ENCODE measurements at places on chromosomes 5 and 9.

GRCh38 chr5:93890657-93891056 is 149.3 kb upstream of the POU5F2 start:
- DNase-seq = no peak

- no peak for DNase-seq
Observed at GRCh38 chr5:180129291-180130190, 58.0 kb upstream of the RNF130 start.

- DNase-seq = no peak
Observed at GRCh38 chr5:2742921-2743679, 8.4 kb downstream of the IRX2 start.

GRCh38 chr5:34905564-34905963 is 9.7 kb downstream of the RAD1 start:
- no peak for DNase-seq

DNA sequence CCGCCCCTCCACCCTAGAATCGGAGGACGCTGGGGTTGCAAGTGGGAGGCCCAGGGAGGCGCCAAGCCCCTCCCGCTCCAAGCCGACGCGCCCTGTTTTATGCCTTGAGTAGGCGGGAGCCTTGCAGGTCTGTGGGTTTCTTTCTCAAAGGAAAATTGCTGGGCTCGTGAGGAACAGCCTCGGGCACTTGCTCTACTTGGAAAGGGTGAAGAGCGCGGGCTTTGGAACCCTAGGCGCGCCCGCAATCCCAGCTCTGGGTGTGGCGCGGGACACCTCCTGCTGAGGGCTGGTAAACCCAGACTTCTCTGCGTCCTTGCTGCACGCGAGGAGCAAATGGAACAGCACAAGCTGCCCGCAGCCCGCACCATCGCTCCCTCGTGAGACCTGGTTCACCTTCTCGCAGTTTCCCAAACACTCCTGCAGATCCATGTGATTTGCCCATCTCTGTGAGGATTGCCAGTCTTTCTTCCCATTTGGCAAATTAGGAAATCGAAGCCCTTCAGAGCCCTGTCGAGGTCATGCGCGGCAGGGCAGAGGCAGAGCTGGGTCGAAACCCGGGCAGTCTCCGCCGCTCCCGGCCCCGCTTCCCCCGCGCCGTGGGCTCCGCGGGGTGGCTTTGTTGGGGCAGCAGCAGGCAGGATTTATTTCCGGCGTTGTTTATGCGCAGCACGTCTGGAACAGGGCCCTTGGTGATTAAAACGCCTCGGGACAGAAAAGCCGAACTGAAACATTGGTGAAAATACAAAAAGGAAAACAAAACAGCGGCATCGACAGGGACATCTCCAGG is 98.4 kb upstream of the CPLX2 start:
- no peak for DNase-seq

- no peak for DNase-seq
Observed at GRCh38 chr9:124217836-124218437, 39.8 kb upstream of the NEK6 start.

DNA sequence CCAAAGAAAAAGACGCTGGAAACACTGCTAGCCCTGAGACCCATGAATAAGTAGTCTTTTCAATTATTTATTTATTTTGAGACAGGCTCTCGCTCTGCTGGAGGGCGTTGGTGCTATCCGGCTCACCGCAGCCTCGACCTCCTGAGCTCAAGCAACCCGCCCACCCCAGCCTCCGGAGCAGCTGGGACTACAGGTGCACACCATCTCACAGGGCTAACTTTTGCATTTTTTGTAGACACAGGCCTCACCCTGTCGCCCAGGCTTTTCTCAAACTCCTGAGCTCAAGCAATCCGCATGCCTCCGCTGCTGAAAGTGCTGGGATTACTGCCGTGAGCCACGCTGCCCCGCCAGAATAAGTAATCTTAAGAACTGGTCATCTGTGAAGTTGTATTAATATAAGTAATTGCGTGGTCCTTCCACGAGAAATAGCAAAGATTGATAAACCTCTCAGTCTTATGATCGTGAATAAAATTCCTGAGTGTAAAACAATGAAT is 1.6 kb downstream of the ANXA2R start:
- peak; percentile 25 for DNase-seq

DNA sequence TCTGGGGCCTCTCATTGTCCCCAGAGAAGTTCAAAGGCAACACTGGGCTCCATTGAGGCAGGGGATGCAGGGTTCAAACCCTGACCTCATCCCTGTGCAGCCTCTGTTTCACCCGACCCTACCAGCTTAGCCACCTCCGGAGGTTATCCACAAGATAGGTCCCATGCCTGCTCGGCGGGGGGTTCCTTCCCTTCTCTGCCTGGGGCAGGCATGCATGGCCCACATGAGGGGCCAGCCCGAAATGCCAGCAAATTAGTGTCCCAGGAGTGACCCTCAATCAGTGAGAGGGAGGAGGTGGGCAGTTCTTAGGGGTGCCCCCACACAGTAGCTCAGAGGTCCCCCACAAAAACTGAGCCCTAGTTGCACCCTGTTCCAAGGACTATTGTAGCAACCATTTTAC is 24.8 kb upstream of the FUBP3 start:
- no peak for DNase-seq

DNA sequence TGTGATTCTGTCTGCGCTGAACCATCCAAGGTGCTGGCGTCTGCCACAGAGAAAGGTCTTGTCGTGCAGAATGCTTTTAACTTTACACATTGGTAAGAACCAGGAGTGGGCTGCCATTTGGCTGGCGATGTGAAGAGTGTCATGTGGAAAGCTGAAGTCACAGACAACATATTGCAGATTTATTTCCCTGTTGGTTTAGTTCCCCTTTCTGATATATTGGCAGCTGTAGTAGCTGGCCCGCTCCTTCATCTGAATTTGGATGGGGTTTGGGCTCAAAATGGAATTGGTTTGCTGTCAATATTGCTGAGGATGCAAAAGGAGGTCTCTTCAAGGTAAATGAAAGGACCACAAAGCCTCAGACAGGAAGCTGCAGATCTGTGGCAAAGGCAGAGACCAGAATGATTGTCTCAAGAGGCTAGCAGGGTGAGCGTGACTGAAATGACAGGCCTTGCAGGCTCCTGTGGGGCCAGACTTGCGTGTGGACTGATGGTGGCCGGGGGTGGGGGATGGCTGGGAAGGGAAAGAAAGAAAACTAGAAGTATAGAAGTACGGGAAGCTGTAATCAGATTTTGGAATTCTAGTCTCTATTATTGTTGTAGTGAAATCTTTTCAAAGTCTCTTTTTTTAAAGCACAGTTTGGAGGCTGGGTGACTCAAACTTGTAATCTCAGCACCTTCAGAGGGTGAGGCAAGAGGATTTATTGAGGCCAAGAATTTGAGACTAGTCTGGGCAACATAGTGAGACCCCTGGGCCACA is 25.1 kb upstream of the CD180 start:
- peak; percentile 29 for DNase-seq

- no peak for DNase-seq
Observed at GRCh38 chr5:179264783-179265513, 80.3 kb downstream of the ADAMTS2 start.

- DNase-seq = no peak
Observed at GRCh38 chr9:96514800-96515158, 64.8 kb downstream of the HABP4 start.

DNA sequence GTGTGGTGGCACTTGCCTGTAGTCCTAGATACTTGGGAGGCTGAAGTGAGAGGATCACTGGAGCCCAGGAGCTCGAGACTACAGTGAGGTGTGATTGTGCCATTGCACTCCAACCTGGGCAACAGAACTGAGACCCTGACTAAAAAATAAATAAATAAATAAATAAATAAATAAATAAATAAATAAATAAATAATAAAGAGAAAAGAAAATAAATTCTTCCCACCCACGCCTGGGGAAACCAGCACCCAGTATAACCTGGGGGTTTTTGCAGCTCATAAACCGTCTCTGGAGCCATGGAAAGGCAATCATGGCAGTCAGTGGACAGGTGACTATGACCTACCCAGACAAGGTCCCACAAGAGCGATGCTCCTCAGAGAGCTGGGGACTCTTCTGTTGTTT is 7.9 kb downstream of the WNT8A start:
- no peak for DNase-seq

- no peak for DNase-seq
Observed at GRCh38 chr5:20033881-20034280, 45.9 kb upstream of the CDH18 start.

DNA sequence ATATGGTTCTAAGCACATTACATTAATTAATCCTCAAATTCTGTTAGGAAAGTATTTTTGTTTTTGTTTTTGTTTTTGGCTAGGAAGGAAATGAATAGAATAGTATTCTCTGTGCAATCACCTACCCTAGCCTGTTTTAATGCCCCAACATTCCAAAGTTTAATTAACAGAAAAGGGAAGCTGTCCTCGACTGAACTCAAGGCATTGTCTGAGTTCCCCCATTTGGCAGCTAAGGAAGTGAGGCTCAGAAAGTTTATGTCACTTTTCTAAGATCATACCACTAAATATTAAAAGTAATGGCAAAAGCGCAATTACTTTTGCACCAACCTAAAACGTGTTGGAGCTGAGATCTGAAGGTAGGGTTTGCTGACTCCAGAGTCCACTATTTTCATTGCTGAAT is 59.8 kb downstream of the FGF1 start:
- no peak for DNase-seq

- DNase-seq = no peak
Observed at GRCh38 chr5:1823381-1824034, 22.3 kb downstream of the NDUFS6 start.

All from activated T-helper 1 cell treated with Interleukin-2 at 50 U/mL for 16 hours (primary cell).